RKO (cell line): ENCODE measurements at places on chromosomes 7 and 10.

- DNase-seq, result no peak
Observed at GRCh38 chr7:27211764-27212204, 11.9 kb upstream of the HOXA13 start.

DNA sequence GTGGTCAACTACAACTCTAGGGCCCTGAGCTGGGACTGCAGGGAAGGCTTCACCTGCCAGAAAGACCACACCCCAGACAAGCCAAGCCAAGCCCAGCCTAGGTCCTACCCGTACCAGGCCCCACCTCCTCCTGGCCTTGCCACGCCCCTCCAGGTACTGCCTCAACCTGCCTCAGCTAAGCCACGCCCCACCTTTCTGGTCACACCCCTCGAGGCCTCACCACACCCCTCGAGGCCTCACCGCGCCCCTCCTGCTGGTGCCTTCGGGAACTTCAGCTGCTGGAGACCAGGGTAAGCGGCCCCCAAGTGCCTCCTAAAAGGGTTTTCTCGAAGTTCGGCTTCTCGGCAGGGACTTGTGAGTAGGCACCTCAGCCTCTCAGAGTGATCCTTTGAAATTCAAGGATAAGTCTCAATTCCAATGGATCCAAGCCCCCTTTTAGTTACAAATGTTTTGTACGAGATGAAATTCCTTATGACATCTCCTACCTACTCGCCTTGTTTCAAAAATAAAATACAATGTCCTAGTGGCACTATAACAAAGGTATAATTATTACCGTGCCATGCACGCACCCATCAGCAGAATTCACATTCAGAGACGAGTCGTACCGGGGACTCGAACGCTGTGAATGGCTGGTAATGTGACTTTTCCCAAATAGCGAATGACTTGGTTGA lies 171.2 kb downstream of the ARHGAP21 start:
- DNase-seq, result no peak

DNA sequence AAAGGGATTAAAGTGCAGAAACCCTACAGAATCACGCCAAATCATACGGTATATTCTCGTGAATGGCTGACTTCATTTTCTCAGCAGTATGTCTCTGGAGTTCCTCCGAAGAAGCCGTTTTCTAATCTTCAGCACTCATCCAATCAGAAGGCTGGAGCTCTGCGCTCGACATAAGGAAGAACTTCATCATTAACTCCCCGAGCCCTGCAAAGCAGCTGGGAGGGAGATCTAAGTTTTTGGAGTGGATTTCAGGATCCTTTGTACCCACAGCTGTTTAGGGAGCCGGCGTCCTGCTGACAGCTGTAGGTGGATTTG lies 40.7 kb upstream of the SDK1 start:
- DNase-seq, result no peak

DNA sequence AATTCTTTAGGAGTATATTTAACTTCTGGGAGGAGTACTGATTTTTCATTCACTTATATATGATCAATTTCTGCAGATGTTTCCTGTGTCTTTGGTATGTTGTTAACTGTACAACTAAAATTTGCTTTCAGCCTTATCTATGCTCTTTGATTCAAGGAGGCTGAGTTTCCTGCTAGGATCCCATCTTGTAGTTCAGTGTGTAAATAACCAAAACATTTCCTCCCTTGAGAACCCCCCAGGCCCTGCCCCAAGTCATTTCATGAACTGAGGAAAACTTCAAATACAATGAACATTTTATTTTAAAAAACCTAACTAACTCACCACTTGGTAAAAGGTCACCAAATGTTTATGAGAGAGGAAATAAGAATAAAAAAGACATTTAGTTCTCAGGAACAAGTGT lies 55.5 kb downstream of the VWA2 start:
- no peak for DNase-seq

GRCh38 chr10:14262836-14263425 lies 67.8 kb downstream of the FRMD4A start:
- no peak for DNase-seq

DNA sequence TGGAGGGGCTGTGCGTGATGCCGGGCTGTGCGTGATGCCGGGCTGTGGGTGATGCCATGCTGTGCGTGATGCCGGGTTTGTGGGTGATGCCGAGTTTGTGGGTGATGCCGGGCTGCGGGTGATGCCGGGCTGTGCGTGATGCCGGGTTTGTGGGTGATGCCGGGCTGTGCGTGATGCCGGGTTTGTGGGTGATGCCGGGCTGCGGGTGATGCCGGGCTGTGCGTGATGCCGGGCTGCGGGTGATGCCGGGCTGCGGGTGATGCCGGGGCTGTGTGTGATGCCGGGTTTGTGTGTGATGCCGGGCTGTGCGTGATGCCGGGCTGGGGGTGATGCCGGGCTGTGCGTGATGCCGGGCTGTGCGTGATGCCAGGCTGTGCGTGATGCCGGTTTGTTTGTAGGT lies 128.9 kb downstream of the FAM53B start:
- DNase-seq, result no peak
